ENCODE measurements at places on chromosomes 1 and 21.

DNA sequence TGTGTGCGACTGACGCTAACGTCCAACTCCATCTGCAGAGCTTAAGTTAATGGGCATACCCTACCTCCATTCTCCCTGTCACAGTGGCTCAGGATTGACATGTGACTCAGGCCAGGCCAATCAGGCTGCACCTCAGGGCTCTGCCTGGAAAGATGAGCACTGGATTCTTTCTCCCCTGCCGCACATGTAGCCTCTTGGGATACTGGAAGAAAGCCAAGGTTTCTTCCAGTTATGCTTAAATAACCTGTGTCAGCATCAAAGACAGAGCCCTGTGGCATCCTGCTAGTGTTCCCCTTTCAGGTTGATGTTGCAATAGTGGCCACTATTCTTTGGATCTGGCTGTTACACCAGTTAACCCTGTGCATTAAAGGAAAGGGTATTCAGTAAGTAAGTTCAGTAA lies 55.0 kb upstream of the SYT6 start:
- no peak for DNase-seq

DNA sequence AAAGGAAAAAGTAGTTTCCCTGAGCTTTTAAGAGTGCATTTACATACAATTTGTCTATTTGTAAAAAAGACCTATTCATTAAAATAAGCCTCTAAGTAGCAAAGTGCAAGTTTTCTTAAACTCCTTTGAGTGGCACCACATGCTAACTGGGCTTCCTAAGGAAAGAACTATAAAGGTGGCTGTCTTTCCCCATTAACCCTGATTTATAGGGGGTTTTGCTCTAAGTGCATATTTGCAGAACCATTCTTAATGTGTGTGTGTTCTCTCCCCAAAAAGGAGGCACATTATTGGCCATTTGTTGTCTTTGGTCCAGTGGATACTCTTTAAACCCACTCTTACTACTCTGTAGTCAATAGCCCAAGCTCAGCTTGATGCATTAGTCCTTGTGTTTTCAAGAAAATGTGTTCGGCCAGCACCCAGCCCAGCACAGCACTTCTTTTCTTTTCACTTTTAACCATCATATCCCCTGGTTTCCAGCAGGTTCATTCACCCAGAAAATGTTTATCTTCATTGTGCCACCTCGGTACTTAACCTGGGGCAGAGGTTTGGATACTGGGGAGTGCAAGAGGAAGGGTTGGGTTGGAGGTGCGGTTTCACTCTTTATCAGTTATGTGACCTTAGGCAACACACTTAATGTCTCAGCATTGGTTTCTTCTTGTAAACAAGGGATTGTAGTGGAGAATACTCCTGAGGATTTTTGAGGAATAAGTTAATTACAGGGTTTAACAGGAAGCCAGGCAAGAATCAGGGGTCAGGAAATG lies 161.9 kb upstream of the UBE2U start:
- DNase-seq, result no peak

- no peak for DNase-seq
Measured at GRCh38 chr1:207304710-207305488, 16.6 kb upstream of the CD55 start.

DNA sequence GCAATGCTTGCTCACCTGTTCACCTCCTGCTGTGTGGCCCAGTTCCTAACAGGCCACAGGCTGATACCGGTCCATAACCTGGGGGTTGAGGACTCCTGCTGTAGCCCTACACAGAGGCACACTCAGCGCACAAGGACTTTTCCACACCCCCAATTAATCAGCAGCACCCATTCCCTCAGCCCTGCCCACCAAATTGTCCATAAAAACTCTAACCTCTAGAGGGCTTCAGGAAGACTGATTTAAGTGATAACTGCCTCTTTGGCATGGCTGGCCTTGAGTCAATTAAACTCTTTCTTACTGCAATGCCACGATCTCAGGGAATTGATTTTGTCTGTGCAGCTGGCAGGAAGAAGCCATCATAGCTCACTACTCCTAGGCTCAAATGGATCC lies 71.3 kb upstream of the MUTYH start:
- DNase-seq, result no peak

GRCh38 chr21:45917241-45917640 lies 64.3 kb upstream of the COL6A1 start:
- no peak for DNase-seq

DNA sequence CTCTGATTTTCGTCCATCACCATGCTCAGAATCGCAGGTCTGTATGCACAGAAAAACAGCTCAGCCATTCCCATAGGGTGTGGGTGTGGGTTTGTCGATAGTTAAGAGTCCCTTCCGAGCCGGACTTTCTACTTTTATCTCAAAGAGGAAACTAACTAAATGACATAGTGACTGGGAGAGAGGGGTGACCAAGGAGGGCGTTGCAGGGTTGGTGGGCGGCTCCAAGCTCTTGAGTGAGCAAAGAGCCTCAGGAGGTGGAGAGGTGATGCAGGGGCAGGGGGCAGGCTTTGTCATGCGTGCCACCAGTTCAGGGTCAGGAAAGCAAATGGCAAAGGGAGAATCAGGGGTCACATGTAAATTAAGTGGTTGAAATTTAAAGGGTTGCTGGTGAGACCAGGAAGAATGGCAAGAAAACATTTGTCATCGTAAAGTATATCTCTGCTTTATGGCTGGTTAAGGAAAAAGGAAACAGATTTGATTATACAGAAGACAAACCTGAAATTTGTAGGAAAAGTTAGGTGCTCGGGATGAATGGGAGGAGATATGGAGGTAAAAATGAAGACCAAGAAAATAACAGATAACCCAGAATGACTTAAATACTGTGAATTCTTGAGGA lies 249.0 kb downstream of the SETD4 start:
- no peak for DNase-seq

GRCh38 chr1:65953170-65953569 lies 160.5 kb downstream of the PDE4B start:
- DNase-seq, result no peak

GRCh38 chr21:21230672-21231071 lies 232.5 kb downstream of the NCAM2 start:
- DNase-seq, result no peak

DNA sequence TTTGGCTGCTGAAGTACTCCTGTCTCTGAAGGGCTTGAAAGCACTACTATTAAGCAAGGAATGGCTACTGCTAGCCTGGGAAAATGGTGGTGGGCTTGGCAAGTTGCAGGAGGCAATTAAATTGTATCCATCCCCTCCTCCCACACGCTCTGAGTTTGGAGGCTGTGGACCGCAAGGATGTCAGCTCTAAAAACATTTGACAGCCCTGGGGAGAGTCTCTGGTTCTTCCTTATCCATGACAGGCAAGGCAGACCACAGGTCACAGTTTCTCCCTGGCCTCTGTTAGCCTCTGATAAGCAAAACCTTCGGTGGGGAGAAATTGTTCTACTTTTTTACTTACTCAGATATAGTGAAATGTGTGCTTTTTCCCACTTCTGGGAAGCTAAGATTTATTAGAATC lies 46.6 kb downstream of the S1PR1 start:
- DNase-seq, result no peak

DNA sequence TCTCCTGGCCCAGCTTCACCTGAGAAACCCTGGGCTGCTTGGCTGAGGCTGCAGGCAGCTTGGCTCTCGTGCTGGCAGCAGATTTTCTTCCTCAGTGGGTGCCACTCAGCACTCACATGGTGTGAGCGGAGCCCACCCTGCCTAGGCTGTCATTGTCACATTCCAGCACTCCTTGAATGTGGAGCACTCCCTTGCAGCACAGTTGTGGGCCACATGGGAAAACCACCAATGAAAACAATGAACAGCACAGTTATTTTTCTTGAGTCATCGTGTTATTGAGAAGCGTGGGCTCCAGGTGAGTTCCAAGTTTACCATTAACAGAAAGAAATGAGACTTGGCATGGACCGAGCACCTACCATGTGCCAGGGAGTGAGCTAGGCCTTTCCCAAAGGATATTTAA lies 27.2 kb upstream of the TRIM67 start:
- no peak for DNase-seq

GRCh38 chr1:212205843-212206242 lies 79.4 kb upstream of the PPP2R5A start:
- DNase-seq, result no peak

DNA sequence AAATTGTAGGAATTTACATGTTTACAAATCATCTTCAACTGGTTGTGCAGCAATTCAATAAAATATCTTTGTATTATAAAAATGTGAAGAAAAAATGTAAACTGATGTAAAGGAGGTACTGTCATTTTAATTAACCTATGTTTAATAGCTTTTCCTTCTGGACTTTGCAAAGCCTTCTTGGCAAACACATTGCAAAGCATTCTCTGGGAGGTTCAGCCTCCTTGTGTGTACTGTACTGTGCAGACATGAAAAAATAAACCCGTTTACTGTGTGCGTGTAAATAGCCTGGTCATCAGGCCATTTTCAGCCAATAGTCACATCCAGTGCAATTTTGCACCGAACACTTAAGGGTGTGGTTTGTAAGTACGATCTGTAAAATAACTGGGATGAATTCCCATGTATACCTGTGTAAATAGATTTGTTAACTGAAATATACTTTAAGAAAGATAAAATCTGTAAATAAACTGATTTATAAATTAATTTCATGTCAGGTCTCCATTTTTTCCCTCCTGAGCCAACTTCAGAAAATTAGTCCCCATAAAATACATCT lies 40.2 kb upstream of the QSOX1 start:
- DNase-seq, result no peak

GRCh38 chr1:206472454-206472853 lies 2.2 kb downstream of the IKBKE start:
- no peak for DNase-seq

DNA sequence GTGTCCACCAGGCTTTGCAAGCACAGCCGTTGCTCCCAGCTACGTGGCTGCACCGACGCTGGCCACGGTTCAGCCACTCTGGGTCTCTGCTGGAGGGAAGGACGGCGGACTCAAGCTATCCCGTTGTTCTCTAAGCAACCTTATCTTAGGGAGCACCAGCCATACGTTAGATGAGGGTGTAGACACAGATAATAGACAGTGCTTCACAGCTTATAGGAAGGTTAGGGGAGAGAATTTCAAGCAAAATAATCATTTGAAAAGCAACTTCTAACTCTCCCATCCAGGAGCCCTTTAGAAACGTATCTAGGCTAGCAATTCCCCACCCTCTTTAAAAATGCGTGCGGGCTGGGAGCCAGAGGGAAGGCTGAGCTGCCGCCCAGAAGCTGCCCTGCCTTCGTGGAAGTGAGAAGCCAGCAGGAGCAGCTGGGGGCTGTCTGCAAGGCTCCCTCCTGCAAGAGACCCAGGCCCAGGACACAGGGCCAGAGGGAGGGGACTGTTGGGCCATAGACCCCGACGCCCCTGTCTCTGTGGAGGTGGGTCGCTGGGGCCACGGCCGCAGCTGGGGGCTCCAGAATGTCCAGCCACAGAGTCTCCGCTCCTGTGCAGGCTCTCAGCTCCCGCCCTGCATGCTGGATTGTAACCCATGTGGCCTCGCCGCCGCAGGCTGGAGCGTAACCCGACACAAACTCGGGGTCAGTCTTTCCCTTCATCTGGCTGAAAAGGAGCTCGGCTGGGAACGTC lies 31.2 kb upstream of the COL6A2 start:
- DNase-seq, result no peak

- DNase-seq, result no peak
Measured at GRCh38 chr1:245131026-245131393, 23.8 kb upstream of the KIF26B start.

DNA sequence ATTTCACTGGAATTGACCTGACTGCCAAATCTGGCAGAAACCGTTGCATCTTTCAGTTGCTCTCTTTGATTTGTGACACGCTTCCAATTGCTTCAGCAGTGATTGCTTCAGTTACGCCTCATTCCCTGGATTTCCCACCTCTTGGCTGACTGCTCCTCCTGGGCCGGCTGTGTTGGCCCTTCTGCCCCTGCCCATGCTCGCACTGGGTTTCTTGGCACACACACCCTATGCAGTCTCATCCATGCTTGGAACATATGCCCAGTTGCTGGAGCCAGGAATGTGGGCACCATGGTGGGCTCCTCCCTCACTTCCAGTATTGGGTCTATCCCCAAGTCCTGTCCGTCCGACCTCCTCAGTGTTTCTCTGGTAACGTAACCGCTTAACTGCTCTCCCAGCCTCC lies 2.2 kb upstream of the ZBTB21 start:
- no peak for DNase-seq

- DNase-seq, result no peak
Measured at GRCh38 chr1:87558921-87559320, 230.2 kb downstream of the LMO4 start.

GRCh38 chr1:221169447-221169889 lies 290.2 kb downstream of the HLX start:
- no peak for DNase-seq

DNA sequence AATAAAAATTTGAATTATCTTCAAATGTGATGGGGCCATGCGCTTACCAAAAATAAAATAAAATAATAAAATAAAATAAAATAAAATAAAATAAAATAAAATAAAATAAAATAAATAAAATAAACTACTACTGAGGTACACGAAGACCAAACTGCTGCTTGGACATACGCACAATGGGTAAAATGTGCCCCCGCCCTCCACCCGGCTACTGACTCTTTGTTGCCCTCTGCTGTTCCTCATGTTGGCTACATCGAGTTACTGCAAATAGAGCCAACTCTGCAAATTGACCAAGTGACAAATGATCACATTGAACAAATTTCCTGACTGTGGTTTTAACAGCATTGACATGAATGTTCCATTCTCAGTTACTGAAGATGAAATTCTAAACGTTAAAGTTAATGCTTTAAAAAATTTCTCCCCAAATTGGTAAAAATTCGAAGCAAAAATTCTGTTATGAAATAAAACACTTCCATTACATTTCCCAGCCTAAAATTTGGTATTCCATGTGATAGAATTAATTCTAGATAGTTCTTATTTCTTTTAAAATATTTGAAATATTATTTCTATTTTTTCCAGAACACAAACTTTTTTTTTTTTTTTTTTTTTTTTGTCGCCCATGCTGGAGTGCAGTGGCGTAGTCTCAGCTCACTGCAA lies 18.8 kb upstream of the MAP1LC3C start:
- no peak for DNase-seq

DNA sequence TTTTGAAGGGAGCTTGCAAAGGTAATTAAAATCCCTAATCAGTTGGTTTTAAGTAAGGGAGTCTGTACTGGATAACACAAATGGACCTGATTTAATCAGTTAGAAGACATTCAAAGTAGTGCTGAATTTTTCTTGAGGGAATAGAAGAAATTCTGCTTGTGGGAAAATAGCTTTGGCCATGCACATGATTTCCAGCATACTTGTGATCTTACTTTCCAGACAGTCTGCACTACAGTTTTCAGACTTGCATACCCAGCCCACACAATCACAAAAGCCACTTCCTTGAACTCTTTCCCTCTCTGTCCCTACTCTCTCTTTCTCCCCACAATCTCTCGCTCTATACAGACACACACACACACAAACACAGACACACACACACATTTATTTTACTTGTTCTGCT lies 852.1 kb downstream of the PLA2G4A start:
- no peak for DNase-seq

DNA sequence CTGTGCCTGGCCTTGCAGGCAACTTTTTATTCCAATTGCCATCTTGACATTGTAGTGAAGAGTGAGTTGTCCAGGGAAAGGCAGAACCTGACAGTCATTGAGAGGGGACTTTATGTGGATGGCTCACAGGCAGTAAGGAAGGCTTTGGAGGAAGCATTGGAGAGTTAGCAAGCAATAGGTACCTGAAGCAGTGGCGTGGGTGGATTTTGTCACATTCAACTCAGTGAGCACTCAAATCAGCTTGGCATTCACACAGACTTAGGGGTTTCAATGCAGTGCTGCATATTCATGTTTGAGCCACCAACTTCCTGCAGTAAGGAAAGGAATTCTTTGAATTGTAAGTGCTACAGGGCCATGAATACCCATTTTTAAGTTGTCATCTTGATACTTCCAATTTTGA lies 69.0 kb downstream of the AK4 start:
- DNase-seq, result no peak

All from activated T-cell treated with anti-CD3 and anti-CD28 coated beads for 4 hours (primary cell).